ENCODE measurements at places on chromosomes 4 and X.

DNA sequence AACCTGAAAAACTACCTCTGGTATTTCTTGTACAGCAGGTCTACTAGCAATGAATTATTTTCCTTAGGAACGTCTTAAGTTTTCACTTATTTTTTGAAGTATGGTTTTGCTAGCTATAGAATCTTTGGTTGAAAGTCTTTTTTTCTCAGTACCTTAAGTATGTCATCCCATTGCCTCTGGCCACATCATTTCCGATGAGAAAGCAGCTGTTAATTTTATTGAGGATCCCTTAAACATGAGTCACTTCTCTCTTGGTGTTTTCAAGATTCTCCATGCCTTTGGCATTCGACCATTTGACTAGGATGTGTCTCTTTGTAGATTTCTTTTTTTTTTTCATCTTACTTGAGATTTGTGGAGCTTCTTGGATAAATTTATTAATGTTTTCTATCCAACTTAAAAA, 803.8 kb upstream of the AMOT start:
- no peak for DNase-seq

GRCh38 chrX:48956728-48957414, 536 bp downstream of the OTUD5 start:
- peak; percentile 45 for DNase-seq

DNA sequence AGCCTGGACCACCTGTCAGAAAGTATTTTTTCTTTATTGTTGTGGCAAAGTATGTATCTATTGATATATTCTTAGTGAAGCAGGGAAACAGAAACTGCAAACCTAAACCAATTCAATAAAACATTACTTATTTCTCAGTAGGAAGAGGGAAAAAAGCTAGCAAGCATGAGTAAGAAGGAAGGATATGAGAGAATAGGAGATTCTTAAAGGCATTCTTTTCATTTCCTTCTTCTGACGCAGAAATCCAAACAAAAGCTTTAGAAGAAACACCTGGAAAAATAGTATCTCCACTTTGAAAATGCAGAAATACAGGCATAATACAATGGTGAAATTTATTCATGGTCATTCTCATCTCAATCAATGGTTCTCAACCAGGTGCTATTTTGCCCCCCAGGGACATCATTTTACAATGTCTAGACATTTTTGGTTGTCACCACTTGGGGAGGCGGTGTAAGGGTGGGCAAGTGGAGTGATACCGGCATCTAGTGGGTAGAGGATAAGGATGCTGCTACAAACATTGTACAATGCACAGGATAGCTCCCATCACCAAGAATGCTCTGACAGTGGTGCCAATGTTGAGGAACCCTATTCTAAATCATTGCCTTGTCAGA, 21.7 kb upstream of the ATXN3L start:
- DNase-seq: no peak

DNA sequence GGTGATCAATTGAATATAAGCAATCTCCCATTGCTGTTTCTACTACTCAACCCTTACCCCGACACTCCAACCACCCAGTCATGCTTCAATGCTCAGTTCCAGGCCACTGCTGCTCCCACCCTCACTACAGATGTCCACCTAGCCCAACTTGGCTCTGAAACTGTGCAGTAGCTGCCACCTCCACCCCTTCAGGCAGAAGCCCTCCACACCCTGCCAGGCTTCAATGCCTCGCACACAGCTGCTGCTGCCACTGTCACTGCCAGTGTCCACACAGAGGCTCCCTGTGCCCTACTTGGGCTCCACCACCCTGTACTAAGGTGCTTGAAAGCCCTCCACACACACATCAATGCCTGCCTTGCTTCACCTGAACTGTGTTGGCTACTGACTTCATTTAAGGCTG, 34.6 kb downstream of the LAMTOR3 start:
- DNase-seq: no peak

GRCh38 chr4:48342606-48342880, 1.2 kb downstream of the SLAIN2 start:
- peak; percentile 28 for DNase-seq

DNA sequence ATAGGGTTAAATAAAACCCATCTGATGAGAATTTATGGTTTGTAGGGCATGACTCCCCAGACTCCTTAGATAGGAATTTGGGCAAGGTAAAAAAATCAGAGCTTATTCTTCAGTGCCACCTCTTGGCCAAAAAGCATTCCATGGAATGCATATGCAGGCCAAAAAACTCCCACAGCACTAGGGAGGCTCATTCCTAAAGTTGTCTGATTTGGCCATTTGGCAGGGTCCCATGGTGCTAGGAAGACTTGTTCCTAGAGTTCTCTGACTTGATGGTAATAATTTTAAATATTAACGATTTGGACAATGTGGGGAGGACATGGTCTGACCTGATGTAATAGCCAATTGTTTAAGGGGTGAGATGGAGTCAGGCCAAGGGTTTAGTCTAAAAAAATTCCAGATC, 93.0 kb downstream of the SPIN4 start:
- DNase-seq: no peak

DNA sequence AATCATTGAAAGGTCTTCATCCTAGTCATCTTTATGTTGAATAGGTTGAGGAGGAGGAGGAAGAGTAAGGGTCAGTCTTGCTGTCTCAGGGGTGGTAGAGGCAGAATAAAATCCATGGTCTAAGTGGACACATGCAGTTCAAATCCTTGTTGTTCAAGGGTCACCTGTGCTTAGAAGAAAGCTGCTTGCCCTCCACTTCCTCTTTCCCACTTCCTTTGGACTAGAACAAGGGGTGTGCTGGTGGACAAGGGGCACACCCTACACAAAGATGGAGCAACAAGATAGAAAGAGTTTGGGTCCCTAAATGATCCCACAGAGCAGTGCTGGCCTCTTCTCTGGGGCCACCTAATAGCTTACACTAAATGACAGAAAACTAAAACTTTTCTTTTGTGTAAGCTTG, 47.9 kb downstream of the HSD17B13 start:
- DNase-seq: no peak

DNA sequence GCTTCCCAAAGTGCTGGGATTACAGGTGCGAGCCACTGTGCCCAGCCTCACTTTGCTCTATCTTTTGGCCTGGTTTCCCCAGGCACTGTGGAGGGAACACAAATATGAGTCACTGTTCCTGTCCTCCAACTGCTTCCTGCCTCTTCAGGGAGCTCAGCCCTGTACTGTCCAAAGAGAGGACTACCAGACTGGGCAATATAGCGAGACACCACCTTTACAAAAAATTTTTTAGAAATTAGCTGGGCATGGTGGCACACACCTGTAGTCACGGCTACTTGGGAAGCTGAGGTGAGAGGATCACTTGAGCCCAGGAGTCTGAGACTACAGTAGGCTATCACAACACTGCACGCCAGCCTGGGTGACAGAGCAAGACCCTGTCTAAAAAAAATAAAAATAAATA, 16.9 kb upstream of the WAS start:
- no peak for DNase-seq

DNA sequence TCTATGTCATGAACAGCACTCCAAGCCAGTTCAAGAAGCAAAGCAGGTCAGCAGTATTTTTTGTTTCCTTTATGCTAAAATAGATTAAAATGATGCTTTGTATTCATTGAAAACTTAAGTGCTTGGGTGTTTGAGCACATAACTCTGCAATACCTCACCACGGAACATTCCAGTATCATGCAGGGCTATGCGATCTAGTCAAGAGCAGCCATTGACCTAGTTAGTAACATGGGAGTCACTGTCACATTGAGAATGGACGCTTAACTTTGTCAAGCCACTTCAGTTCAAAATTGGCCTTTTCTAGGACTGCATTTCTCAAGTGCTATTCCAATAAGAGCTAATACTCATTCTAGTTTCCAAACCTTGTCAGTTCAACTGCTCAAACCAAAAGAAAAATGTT, 160.1 kb upstream of the FSTL5 start:
- no peak for DNase-seq

DNA sequence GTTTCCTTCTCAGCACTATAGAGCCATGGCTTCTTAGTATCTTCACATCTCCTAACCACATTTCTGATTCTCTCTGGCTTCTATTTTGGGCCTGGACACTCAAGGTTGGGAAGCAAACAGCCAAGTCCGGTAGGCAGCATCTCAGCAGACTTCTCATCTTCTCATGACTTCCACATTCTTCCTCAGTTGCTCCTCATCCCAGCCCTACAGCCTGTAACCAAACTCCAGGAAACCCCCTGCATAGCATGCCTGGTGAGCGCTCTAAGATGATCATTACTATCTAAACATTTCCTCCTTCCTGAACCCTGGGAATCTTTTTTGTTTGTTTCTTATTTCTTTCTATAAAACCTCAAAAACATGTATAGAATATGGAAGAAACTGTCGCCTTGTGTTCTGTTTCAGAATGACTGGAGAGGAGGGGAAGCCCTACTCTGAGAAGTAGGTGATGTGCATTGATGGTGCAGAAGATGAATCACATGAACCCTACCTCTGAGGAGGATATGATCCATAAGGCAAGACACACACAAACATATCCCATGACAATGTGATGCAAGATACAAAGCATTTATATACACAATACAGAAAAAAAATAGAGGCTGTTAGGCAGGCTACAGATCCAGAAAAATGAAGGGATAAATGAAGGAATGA, 219.8 kb upstream of the GYPA start:
- DNase-seq: no peak

DNA sequence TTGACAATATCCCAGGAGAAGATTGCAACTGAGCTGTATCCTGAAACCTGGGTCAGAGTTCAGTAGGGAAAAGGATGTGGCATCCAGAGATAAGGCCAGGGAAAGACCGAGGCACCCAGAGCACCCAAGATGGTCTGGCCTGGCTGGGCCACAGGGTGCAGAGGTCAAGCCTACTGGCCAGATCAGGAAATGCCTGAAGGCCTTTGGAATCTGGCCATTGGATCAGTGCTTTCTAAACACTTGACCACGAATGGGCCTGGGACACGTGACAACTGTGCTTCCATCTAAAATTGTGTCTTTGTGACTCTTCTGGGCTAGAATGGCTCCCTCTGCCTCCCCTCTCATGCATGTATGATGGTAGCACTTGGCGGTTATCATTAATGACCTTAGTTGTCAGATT, 316.9 kb downstream of the EVC2 start:
- DNase-seq: no peak

- DNase-seq: no peak
Observed at GRCh38 chr4:127548990-127549925, 83.5 kb upstream of the INTU start.

GRCh38 chr4:127783026-127783769, 1.1 kb downstream of the HSPA4L start:
- no peak for DNase-seq

GRCh38 chr4:123706973-123707372, 310.4 kb downstream of the SPRY1 start:
- DNase-seq: no peak

Data from activated CD4-positive, alpha-beta T cell treated with anti-CD3 and anti-CD28 coated beads, Interleukin-10, Interleukin-2, amounts not matched to agents 100 ng/mL and 50 ng/mL, durations not matched to agents 16 hours and 8 hours (primary cell).